ENCODE measurements at places on chromosomes 13 and 19. TPM values are rescaled to one million over a fixed set of nuclear protein-coding genes. Genes with fewer than 3 reads are reported as not detected.

Gene ZNF566
- 9.9 TPM for total RNA-seq

DNA sequence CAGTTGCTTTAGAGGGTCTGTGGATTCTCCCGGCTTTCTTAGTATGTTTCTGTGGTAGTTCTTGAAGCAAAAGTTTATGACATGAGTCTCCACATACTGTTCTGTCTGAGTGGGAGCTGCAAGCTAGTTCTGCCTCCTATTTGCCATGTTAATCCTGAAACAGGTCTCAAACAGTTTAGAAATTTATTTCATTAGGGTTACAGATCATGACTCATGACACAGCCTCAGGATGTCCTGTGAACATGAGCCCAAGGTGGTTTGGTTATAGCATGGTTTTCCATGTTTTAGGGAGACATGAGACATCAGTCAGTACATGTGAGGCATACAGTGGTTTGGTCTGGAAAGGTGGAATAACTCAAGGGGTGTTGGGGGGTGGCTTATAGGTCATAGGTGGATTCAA is 77.5 kb downstream of the FNDC3A start:
- no peak for DNase-seq

GRCh38 chr13:68509734-68510621 is 1279.8 kb upstream of the PCDH9 start:
- DNase-seq, result peak; percentile 38

DNA sequence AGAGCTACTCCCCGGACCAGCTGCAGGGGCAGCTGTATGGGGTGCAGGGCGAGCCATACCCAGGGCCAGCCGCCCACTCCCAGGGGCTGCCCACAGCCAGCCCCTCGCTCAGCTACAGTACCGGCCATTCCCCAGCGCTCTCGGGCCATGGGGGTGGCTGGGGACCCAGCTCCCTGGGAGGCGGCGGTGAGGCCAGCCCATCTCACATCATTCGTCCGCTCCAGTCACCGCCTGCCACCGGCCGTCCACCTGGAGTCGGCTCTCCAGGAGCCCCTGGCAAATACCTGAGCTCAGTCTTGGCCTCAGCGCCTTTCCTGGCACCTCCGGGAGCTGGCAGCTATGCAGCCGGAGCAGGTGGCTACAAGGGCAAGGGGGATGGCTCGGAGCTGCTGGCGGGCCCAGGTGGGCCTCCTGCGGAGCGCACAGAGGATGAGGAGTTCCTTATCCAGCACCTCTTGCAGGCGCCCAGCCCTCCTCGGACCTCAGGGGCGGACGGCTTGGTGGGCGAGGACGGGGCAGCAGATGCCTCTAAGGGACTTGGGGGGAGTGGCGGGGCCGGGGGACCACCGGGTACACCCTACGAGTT is 4.9 kb downstream of the PRR12 start:
- DNase-seq, result no peak

DNA sequence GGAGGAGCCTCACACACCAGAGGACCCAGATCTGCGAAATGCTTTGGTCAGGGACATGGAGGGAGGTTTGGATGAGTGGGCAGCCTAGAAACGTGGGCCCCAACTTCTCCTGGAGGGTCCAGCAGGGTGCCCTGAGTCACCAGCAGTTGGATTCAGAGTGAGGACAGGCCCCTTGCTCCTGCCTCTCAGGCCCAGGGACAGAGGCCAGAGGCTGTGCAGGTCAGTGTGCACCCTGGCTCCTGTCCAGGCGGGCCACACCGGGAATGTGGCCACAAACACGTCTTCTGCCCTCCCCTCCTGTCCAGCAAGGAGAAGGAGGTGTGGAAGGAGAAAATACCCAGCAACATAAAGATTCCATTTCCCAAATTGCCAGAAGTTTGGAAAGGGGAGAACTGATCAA is 19.4 kb downstream of the IRS2 start:
- no peak for DNase-seq

GRCh38 chr19:18605546-18606280 is 886 bp downstream of the CRLF1 start:
- DNase-seq, result no peak
